ENCODE measurements at places on chromosomes 5 and 9. TPM values are rescaled to one million over a fixed set of nuclear protein-coding genes. Genes with fewer than 3 reads are reported as not detected.

The VCAN gene
- 37.5 TPM for total RNA-seq

The BASP1 gene
- total RNA-seq: 11.1 TPM

The LRRC19 gene
- total RNA-seq: 0.83 TPM

The KCNIP1 gene
- 2.8 TPM for total RNA-seq

The PCDHA10 gene
- total RNA-seq: 0.71 TPM

The ARAP3 gene
- total RNA-seq: 3.3 TPM

The ANKRD33B gene
- 2.7 TPM for total RNA-seq

The AGGF1 gene
- 16.3 TPM for total RNA-seq

The TAF11L10 gene
- total RNA-seq: not detected

The NMUR2 gene
- not detected for total RNA-seq

The PAEP gene
- not detected for total RNA-seq

The NSUN2 gene
- 30.4 TPM for total RNA-seq

The TAF9 gene
- total RNA-seq: 42.4 TPM

The GFI1B gene
- total RNA-seq: not detected

The SLC35D2 gene
- 17.8 TPM for total RNA-seq

The PCDHGA12 gene
- total RNA-seq: 8.7 TPM

The GRIA1 gene
- 0.66 TPM for total RNA-seq

The SLC6A3 gene
- total RNA-seq: not detected

The FRRS1L gene
- total RNA-seq: 3.2 TPM

The C1QTNF2 gene
- total RNA-seq: 1.9 TPM

The ANKRD18A gene
- total RNA-seq: 0.14 TPM

The UGT3A2 gene
- total RNA-seq: not detected

The GABRG2 gene
- 1.3 TPM for total RNA-seq

The FUT7 gene
- 1.3 TPM for total RNA-seq

The NTMT1 gene
- total RNA-seq: 20.9 TPM

Data from sigmoid colon (tissue), 7 donors.